Posterior vena cava (tissue), 2 donors: ENCODE measurements at places on chromosomes 4 and X. TPM values are rescaled to one million over a fixed set of nuclear protein-coding genes. Genes with fewer than 3 reads are reported as not detected.

- DNase-seq: no peak
Measured at GRCh38 chr4:172830295-172830764, 338.3 kb upstream of the GALNT7 start.

Gene SHROOM2
- 1.8 TPM for total RNA-seq

- no peak for DNase-seq
Measured at GRCh38 chrX:110944751-110945675, 149.4 kb upstream of the CHRDL1 start.

GRCh38 chrX:1430451-1430850 lies 22.3 kb downstream of the ASMTL start:
- DNase-seq: peak; percentile 24

DNA sequence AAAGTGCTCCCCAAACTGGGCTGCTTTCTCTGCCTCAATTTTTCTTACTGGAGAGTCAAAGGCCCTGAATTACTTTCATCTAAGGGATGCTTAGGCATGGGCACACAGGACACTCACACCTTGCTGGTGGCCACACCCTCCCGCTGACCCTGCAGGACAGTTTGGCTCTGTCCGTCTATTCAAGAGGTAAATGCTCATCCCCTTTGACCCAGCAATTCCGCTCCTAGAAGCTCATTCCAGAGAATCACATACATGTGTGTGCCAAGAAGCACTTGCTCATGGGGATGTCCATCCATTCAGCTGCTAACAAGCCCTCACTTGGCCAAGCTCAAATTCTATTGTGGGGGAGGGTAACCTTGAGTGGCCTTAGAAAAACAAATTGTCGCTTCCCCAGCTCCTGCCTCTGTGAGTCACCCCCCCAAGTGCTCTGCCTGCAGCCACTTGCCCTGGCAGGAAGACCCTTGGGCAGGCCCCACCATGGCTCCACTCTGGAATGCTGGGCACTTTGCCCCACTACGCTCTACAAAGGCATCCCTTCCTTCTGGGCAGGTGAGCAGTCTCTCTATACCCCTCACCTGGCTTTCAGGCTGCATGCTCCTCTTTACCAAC lies 54.5 kb downstream of the HTRA3 start:
- peak; percentile 49 for DNase-seq

GRCh38 chr4:35216636-35217035 lies 1027.7 kb downstream of the ARAP2 start:
- no peak for DNase-seq

GRCh38 chr4:93501946-93502345 lies 326.6 kb upstream of the ATOH1 start:
- DNase-seq: no peak

Gene PWWP3B
- 0.38 TPM for total RNA-seq

GRCh38 chr4:117900832-117901231 lies 133.5 kb upstream of the NDST3 start:
- DNase-seq: no peak

DNA sequence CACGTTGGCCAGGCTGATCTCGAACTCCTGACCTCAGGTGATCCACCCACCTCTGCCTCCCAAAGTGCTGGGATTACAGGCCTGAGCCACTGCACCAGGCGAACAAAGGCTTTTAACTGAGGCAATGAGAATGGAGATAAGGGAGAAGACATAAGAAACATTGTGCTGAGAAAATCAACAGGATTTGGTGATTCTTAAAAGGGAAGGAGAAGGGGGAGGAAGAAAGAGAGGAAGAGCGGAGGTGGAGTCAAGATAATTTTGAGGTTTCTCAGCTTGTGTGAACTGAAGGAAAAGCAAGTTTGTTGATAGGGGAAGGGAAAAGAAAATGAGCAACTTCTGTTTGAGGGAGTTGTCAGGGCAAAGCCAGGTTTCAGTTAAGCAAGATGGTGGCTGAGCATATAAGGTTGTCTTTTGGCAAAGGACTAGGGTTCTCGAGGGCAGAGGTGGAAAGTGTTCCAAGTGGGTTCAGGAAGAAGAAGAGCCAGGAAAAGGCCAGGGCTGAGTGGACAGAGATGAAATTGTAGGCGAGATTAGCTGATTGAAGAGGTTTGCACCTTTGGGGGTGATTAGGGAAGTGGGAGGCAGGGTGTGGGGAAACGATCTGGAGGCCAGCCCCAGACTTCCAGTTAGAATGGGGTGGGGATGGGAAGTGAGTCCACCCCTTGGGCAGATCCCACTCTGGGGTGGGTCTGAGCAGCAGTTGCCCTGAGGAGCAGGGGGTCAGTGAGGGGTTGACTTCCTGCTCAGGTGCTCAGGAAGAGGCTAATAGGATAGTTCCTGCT lies 7.8 kb downstream of the DOCK11 start:
- DNase-seq: no peak

Gene PPEF2
- total RNA-seq: not detected

Gene GLA
- 24.2 TPM for total RNA-seq

DNA sequence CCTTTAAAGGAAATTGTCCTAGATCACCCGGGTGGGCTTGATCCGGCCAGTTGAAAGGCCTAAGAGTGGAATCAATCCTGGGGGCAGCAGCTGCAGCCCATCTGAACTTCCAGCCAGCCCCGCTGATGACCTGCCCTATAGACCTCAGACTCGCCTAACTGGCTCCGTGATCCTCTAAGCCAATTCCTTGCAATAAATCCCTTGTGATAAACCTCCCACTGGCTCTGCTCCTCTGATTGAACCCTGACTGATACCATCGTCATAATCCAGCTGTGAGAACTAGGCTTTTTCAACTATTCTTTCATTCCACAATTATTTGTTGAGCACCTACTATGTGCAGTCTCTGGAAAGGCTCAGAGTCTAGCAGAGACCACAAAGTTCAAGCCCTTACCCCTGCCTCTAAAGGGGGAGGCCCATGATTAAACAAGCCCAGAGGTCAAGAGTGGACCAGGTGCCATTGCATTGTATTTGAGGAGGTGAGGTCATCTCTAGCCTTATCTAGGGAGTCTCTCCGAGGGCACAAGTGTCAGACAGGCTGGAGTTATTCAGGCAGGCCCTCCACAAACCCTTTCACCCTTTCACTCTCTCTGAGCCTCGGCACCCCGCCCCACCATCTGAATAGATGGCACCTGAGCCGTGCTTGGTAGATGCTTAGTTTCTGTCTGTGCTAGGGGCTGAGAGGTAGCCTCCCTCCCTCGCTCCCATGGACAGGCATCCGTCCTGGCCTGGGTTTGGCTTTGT lies 20.5 kb upstream of the GPR78 start:
- DNase-seq: peak; percentile 49

- DNase-seq: no peak
Measured at GRCh38 chr4:180635281-180635680, 1607.9 kb upstream of the TENM3 start.

DNA sequence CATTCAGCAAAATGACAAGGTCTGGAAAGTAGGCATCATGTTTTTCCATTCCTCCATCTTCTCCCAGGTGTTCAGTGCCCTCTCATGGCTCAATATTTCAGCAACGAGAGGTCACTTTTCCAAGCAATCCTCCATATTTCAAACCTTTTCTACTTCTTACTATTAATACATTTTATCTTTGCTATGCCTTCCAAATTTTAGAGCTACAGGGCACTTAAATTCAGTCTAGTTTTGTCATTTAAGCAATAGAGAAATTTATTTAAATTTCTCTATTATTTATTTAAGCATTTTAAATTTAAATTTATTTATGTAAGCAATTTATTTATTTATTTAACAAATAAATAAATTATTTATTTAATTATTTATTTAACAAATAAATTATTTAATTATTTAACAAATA lies 305.1 kb upstream of the ANXA10 start:
- DNase-seq: no peak

GRCh38 chr4:1472911-1473518 lies 66.8 kb upstream of the NKX1-1 start:
- DNase-seq: no peak

Gene SOWAHB
- not detected for total RNA-seq

GRCh38 chr4:111807576-111807975 lies 337.7 kb upstream of the FAM241A start:
- DNase-seq: no peak
